ENCODE measurements at places on chromosomes 1 and 21.

GRCh38 chr1:59455206-59455605 lies 158.3 kb downstream of the FGGY start:
- DNase-seq = no peak

- no peak for DNase-seq
Measured at GRCh38 chr1:184061396-184062003, 10.0 kb downstream of the TSEN15 start.

- DNase-seq = no peak
Measured at GRCh38 chr1:53938136-53938830, 7.2 kb downstream of the IFT25 start.

DNA sequence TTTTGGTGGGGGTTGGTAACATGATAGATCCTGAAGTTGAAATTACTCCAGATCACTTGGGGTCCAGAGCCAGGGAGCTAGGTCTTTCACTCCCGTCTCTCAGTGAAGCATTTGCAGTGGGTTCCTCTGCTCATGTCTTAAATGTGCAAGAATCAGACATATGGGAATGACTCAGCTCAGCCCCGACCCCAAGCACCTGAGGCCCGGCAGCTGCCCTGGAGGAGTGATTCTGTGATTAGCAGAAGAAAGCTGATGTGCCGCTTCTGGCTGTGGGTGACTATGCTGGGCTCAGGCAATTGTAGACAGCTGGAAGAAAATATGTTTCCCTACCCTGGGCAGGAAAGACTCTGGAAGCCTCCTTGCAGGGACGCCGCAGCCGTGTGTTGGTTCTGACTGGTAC lies 601.7 kb downstream of the NPHP4 start:
- DNase-seq = no peak

- DNase-seq = peak; percentile 13
Measured at GRCh38 chr1:163170975-163171676, 31.6 kb downstream of the RGS5 start.

- DNase-seq = no peak
Measured at GRCh38 chr1:86616871-86617270, 70.0 kb downstream of the CLCA4 start.

GRCh38 chr1:209023790-209024189 lies 559.7 kb upstream of the CAMK1G start:
- DNase-seq = no peak

- no peak for DNase-seq
Measured at GRCh38 chr1:153350321-153350957, 1.8 kb upstream of the PGLYRP4 start.

DNA sequence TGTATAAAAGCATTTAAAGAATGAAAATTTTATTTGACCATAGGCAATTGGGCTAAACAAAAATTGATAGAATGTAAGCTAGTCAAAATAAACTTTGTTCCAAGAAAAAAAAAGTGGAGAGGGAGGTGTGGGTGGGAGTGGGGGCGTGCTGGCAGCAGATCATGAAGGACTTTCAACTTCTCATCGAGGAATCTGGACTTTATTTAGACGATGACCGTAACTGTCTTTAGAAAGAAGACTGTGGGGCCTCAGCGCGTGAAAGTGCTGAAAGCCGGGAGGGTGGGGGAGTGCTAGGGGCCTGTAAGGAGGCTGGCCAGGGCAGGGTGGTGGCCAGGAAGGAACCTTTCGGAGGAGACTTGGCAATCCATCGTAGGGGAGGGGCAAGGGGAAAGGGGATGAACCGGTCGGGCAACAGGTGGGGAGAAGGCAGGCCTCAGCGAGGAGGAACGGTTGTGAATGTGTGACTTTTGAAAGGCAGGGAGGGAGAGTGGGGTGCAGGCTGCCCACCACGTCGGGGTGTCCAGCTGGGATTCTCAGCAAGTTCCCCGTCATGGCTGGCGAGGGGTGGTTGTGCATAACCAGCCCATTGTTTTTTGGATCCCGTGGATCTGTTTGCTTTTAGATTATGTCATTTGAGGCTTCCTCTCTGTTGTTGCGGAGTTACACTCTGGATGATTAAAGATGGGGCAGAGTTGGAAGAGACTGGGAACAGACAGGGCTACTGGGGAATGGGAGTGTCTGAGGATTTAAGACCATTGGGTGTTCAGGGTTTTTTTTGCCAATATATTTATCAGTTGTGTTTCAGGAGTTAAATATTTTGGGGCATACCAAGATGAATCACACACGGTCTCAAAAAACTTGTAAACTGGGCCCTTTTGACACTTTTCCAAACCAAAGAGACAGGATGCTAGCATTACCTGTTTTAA lies 35.5 kb downstream of the HUNK start:
- DNase-seq = peak; percentile 94

DNA sequence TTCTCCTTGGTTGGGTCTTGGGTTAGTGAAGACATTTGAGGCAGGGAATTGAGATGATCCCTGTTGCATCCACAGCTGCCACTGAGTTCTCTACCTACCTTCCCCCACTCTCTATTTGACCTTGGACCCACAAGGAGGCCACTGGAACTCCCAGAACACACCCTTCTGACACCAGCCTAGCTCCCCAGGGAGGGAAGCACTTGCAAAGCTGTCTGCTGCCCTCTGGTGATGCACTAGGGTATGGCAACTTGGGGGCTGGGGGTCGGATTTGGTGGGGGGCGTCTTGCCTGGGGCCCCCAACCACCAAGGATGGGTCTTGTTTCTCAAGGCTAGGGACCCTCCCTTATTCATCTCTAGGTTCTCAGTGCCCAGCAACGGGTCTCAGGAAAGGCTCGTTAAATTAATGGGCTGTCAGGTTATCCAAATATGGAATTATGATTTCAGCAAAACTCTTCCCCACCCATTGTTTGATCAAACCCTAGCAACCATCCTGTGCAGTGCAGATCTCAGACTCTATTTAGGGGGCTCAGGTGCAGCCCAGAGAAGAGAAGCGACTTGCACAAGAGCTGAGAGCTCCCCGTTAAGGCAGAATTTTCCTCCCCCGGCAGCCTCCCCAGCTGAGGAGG lies 177.8 kb upstream of the KLHDC7A start:
- no peak for DNase-seq

- DNase-seq = no peak
Measured at GRCh38 chr1:182724215-182724614, 39.8 kb upstream of the RGS8 start.
